ENCODE measurements at places on chromosomes 1 and 21.

- no peak for DNase-seq
Observed at GRCh38 chr1:225638853-225639252, 14.1 kb downstream of the ENAH start.

DNA sequence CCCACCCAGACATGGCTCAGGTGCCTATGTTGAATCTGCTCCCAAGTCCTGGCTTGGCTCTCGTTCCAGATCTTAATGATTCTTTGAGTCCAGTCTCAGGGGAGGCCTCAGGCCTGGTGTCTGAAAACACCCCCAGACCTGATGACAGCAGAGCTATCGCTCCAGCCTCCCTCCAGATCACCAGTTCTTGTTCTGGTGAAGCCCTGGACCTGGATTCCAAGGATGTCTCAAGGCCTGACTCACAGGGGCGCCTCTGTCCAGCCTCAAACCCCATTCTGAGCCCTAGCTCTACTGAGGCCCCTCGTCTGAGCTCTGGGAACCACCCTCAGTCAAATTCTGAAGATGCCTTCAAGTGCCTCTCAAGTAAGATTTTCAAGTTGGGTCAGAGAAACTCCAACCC is 11.4 kb downstream of the MROH7 start:
- peak; percentile 21 for DNase-seq

DNA sequence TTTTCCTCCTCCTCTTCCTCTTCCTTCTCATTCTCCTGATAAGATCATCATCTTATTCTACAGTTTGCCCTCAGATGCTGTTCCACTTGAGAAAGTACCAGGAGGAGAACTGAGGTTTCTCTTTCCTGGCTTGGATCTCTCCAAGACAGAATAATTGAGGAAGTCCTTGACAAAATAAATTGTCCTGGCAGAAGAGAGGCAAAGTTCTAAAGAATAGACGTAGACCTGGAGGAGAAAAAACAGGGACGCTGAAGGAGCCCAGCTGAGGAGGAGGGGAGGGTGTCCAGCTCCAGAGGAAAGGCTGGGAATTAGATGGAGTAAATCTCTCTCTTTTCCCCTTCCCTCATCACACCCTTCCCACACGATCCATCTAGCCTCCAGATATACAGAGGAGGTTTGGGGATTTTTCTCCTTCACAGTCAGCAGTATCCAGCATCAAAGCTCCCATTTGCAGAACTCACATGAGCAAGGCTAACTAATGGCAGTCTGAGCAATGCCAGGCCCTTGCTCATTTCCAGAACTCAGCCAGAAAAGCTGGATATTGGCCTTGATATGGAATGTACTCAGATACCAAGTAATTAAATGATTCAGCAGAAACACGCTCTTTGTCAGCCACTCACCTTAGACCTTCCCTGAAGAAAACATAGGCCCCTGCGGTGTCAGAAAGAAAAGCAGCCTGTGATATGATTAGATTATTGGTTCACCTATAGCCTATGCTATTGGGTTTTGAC is 5.1 kb upstream of the GNG12 start:
- DNase-seq = no peak

DNA sequence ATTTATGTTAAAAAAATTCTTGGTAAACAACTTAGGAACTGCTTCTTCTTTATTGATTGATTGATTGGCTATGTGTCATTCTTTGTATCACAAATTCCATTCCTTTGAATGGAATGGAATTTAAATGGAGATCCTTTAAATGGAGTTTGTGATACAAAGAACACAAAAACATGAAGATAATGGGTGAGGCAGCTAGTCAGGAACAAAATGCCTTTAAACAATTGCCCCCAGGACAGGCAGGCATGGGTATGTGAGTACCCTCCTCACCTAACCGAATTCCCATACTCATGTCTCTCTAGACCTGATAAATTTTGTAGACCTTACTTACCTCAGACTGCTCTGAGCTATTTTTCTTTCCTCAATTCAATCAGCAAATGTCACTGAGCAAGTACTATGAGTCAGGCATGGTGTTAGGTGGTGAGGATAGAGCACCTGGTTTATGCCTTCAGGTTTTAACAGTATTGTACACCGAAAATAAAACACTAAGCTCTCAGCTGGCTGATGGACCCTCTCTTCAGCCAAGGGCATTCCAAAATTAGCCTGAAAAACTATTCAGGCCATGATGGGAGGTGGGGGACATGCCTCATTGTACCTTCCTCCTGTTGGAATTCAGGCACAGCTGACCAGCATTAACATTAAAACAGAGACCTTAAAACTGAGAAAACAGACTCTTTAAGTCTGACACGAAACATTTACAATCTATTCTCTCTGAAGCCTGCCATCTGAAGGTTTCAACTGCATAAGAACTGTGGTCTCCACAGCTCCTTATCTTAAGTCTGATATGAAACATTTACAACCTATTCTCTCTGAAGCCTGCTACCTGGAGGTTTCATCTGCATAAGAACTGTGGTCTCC is 58.9 kb downstream of the OLFML3 start:
- DNase-seq = no peak

- DNase-seq = no peak
Observed at GRCh38 chr1:148362626-148363438, 120.3 kb downstream of the PPIAL4G start.

DNA sequence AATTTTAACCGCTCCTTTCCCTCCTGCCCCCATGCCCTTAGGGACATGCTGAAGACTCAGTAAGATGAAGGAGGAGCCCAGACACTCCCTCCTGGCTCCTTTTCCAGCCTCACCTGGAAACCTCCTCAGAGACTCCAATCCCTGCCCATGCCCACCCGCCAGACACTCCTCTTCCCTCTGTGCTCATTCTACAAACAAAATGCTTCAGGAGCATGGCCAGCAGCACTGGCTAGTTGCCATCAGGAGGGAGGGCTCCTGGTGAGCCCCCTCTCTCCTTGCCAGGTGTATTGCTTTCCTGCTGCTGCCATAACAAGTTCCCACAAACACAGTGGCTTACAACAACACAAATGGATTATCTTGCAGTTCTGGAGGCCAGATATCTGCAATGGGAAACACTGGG is 126.1 kb downstream of the PSMG1 start:
- DNase-seq = no peak

DNA sequence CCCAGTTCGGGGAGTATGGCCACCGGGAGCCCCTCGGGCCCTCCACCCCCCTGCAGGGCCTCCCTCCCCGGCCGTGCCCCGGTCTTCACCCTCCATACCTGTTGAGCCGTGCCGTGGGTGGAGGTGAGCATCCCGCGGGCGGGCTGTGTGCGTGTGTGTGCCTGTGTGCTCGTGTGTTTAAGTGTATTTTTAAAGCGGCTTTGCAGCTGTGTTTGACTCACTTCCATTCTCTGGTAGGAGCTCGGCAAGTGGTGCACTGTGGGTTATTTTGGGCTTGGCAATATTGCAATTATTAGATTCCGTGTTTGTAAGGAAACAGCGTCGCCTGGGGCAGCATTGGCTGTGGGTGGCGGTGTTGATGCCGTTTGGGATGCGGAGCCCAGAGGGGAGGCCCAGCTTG is 20.3 kb upstream of the PLCH2 start:
- no peak for DNase-seq

DNA sequence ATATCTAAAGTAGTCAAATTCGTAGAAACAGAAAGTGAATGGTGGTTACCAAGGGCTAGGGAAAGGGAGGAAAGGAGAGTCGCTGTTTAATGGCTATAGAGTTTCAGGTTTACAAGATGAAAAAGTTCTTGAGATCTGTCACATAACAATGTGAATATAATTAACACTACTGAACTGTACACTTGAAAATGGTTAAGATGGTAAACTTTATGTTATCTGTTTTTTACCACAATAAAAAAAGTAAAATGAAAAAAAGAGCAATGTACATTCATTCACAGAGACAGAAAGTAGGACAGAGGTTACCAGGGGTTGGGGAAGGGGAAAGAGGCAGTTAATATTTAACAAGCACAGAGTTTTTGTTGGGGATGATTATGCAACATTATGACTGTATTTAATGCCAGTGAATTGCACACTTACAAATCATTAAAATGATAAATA is 53.3 kb upstream of the SEC16B start:
- DNase-seq = no peak

DNA sequence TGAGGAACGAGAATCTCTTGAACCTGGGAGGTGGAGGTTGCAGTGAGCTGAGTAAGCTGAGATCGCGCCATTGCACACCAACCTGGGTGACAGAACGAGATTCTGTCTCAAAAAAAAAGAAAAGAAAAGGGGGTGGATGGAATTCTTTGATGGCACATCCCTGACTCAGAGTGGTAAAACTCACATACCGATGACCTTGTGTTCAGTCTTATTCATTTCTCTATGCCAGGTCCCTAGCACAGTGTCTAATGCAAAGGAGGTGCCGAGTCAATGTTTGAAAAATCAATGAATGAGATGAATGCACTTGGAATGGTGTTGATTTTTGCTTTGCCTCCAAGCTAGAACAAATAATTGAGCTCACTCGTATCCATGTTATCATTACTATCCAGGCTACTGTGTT is 18.5 kb upstream of the FAM20B start:
- no peak for DNase-seq

- DNase-seq = no peak
Observed at GRCh38 chr1:248820041-248820585, 5.6 kb downstream of the SH3BP5L start.

GRCh38 chr1:156704930-156705320 is 458 bp downstream of the CRABP2 start:
- DNase-seq = peak; percentile 71

GRCh38 chr1:21495225-21495820 is 13.9 kb upstream of the ALPL start:
- DNase-seq = no peak

GRCh38 chr21:33850401-33850800 is 65.2 kb downstream of the ATP5PO start:
- DNase-seq = no peak

GRCh38 chr1:12587981-12588640 is 29.9 kb downstream of the DHRS3 start:
- DNase-seq = peak; percentile 33

GRCh38 chr1:204711947-204712701 is 26.6 kb upstream of the LRRN2 start:
- no peak for DNase-seq

DNA sequence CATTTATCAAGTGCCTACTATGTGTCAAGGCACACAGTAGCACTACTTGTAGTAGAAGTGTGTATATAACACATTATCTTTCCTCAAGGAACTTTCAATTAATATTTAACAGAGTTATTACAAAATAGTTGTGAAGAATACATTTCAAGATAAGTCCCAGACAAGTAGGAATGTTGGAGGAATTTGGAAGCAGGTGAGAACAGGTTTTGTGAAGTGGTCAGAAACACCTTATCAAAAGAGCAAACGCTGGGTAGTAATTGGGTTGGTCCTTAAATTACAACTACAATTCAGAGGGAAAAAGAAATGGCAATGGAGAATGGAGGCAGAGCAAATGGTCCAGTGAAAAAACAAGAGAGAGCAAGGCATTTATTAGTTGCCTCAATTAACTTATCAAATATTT is 218.8 kb downstream of the ADGRL2 start:
- no peak for DNase-seq

- DNase-seq = peak; percentile 29
Observed at GRCh38 chr1:202860744-202861419, 28.1 kb downstream of the RABIF start.
